ENCODE measurements at places on chromosomes 6 and 20.

DNA sequence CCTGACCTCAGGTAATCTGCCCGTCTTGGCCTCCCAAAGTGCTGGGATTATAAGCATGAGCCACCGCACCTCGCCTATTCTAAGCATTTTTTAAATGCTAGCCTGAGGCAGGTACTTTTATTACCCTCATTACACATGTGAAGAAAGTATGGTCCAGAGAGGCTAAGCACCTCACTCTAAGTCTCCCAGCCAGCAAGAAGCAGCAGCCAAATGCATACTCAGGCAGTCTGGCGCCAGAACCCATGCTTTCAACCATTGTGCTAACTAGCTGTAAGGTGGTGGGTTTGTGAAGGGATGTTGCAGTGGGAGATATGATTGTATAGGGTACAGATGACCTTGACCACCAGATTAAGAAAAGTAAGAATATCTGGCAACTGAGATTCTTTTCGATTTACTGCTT is 26.1 kb upstream of the RIPOR2 start:
- no peak for DNase-seq

DNA sequence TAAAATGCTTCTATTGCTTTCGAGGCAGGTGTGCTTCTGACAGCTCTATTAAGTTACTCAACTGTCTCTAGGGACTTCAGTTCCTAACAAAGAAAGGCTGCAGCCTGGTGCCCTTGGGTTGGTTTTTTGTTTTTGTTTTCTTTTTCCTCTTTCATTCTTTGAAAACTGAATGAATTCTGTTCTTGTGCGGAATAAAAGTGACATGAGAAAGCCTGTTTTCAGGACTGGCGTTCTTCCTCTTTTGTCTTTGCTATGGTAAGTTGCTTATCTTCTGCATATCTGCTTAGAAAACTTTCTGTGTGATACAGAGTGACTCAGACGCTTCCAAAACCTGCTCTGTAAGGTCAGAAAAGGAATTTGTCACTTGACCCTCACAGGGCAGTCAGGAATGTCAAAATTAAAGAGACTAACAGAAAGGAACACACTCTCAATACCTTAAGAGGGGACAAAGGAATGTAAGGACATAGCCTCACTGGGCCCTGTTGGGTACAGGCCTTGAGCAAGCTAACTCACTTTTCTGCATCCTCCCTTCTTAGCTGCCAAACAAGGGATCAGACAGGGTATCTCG is 56.2 kb upstream of the NHSL1 start:
- no peak for DNase-seq

- no peak for DNase-seq
These were observed 24.8 kb upstream of the FOXQ1 start for GRCh38 chr6:1287103-1287591.

- no peak for DNase-seq
These were observed 48.5 kb downstream of the FNDC1 start for GRCh38 chr6:159217595-159218275.

DNA sequence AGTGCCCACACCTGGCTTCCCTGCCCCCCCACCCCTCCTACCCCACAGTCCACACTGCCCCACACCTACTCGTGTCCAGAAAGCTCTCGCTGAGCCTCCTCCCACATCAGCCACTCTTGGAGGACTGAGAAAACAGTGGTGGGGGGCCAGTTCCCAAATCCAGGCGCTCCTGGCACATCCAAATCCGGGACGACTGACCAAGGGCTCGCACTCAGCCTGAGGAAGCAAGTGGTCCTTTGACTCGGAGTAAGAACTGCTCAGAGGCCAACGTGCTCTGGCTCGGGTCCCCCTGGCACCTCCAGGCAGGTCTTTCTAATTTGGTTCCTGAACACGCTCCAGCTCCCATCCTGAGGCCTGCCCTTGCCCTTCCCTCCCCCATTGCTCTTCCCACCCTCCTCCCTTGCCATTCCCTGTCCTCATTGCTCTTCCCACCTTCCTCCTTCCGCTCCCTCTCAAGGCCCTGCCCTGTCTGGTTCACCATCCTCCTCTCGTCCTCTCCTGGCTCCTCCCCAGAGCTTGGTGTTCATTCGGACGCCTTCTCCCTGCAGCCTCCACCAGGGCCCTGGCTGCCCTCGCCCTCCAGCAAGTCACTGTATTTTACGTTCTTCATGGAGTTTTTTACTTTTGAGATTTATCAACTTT is 83.6 kb downstream of the THBS2 start:
- no peak for DNase-seq

DNA sequence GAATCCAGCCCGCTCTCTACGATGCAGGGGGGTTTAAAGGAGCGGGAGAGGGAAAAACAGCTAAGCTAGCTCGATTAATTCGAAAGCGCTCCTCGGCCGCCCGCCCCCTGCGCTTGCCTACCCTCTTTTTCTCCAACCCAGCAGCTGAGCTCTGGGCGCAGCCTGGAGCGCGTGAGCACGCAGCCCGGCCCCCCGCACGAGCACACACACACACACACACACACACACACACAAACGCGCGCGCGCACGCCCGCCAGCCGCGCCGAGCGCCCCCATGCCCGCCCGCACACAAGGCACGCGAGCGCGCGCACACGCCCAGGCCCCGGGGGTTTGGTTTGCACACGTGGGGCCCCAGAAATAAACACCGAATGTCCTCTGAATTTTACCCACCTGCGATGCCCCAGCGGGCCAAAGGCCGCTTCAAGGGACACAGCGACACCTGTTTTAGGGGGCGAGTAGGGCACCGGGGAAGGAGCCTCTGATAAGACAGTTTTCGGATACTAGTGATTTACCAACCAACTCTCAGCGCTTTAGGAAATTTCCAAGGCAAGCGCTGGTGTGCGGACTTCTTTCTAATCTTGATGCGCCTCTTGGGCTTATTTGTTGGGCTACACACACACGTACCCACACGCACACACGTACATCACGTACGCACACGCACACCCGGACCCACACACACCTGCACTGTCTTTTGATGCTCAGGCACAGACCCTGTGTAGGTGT is 802 bp upstream of the NRN1 start:
- DNase-seq: no peak

- no peak for DNase-seq
These were observed 425.2 kb downstream of the CD83 start for GRCh38 chr6:14542670-14543366.

DNA sequence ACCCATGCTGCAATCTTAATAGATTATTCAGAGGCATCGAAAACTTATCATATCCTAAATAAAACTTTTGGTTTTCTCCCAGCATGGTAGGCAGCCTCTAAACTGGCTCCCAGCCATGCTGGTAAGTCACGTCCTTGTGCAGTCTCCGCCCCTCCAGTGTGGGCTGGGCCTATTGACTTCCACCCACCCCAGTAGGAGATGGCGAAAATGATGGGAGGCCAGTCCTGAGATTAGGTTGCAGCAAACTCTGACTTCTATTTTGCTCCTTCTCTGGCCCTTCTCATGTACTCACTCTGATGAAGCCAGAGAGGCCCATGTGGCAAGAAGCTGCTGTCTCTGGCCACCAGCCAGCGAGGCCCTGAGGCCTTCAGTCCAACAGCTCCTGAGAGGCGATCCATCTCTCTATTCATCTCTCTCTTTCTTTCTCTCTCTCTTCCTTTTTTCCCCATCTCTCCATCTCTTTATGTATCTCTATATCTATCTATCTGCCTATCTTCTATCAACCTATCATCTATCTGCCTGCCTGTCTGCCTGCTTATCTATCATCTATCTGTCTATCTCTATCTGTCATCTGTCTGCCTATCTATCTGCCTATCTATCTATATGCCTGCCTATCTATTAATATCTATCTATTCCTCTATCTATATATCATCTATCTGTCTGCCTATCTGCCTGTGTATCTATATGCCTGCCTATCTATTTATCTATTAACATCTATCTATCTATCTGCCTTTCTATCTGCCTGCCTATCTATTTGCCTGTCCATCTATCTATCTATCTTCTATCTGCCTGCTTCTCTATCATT is 52.7 kb upstream of the STX16 start:
- DNase-seq: no peak

DNA sequence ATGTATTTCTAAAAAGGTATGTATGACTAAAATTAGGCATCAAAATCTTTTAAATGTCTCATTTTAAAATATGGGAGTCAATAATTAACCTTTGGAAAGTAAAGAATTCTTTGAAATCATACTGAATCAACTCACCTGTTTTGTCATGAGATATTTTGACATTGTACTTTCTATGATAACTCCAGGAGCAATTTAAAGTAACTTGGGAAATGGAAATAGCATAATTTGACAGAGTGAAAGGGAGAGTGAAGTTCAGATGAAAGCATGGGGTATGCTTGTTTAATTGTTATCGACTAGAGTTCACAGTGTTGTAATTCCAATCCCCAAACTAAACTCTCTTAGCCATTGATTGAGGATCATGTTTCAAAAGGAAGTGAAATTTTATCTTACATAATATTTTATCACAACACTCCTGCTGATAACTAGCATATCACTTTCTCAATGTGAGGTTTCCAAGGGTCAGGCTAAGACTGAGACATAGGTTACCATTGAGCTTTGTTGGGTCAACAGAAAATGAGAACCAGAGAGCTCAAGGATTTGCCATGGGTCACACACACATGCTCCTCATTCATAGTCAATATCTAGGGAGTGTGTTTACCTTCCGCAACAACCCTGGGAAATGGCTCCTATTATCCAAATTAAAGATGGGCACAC is 2.3 kb downstream of the GSTA1 start:
- DNase-seq: no peak

DNA sequence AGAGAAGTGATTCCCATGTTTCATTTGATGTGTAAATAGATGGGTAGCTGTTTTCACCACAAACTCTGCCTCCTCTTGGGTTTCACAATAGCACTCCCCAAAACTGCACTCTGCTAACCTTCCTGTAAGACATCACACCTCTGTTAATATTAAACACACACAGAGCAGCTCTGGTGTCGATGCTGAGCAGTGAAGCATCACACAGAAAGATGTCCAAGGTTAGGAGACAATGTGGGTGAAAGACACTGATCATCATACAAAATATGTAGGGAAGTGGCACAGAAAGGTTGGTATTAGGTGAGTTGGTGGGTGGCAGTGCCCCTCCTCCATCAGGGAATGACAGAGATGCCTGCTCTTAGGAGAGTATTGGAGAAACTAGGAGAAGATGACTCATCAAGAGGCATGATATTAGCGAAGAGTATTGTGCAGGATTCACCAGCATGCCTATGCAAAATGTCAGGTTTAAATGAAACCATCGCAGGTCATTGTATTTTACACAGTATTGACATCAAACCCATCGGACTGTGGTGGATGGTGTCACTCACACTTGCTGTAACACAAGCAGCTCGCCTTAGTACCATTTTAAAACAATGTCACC is 199.7 kb downstream of the TBXT start:
- DNase-seq: no peak

DNA sequence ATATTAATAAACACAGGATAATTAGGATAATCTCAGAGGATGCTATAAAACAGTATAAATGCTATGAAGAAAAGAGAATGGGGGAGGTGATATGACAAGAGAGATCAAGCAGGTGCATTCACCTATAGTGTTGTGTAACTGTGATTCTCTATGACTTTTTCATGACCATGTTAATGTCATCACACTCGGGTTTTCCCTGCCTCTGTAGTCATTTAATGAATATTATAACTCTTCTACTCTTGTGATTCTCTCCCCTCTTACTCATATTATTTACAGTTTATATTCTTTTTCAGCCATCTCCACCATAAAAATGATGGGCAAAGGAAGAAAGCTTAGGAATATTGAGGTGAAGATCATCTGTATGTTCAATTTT is 106.9 kb upstream of the SGK1 start:
- DNase-seq: no peak

- no peak for DNase-seq
These were observed 29.0 kb downstream of the CTCFL start for GRCh38 chr20:57495978-57496377.

DNA sequence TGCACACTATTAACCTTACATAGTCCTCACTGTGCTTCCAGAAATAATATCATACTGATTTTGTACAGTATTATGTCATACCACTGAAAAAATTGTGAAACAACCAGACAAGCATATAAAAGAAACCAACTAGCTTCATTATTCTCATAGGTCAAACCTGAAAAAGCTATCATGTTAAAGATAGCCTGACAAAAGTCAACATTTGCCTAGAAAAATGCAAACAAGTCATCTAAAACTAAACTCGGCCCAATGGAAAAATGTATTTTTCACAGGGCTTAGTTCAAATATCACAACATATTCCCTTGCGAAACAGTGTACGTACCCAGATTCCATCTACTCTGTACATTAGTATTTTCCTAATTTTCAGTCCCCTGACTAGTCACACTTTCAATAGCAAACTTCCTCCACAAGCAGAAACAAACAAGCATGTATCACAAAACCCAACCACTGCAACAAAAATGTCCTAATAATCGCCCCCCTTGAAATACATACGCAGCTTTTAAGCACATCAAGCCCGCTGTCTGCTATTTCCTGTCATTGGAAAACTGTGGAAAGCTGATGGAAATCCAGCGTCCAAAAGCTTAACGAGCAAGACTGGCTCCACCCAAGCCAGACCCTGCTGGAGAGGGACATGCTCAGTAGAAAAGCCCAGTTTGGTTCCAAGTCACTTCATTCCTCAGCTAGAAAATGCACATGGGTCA is 93.1 kb downstream of the EPB41L2 start:
- no peak for DNase-seq

GRCh38 chr20:48165401-48165685 is 380.1 kb upstream of the SULF2 start:
- no peak for DNase-seq

DNA sequence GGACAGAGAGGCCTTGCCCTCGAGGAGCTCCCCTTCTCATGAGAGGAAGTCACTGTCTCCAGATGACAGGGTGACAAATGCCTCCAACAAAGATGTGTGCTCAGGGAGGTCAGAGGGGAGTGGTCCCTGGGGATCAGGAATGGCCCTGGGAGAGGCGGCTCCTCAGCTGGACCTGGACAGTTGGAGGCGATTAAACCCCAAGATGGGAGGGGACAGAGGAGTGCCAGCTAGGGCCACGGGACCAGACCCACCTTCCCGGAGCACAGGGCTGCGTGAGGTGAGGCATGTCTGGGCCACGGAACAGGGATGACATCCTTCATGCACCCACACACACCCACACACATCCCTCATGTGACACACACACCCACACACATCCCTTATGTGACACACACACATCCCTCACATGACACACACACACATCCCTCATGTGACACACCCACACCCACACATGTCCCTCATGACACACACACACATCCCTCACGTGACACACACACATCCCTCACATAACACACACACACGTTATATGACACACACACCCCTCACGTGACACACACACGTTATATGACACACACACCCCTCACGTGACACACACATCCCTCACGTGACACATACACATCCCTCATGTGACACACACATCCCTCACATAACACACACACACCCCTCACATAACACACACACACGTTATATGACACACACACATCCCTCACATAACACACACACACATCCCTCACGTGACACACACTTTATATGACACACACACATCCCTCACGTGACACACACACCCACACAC is 57.4 kb upstream of the SLCO4A1 start:
- DNase-seq: no peak

DNA sequence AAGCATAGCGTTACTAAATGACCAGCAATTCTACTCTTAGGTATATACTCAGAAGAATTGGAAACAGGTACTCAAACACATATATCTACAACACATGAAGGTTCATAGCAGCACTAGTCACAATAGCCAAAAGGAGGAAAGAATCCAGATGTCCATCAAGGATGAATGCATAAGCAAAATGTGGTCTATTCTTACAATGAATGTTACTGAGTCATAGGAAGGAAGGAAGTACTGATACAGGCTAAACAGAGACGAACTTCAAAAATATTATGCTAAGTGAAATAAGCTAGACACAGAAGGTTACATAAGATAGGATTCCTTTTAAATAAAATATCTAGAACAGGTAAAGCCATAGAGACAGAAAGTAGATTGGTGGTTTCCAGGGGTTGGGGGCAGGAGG is 93.5 kb downstream of the MAP3K7 start:
- no peak for DNase-seq
